ENCODE measurements at places on chromosomes 2 and 18.
A peak's percentile ranks its signal among the peaks of the same experiment; 100 is the strongest.

GRCh38 chr18:58937887-58938267 lies 73.2 kb downstream of the ZNF532 start:
- no peak for DNase-seq

GRCh38 chr2:18795906-18796305 lies 206.5 kb upstream of the NT5C1B start:
- no peak for DNase-seq

- no peak for DNase-seq
Observed at GRCh38 chr18:36811955-36812354, 16.8 kb downstream of the TPGS2 start.

- no peak for DNase-seq
Observed at GRCh38 chr2:188381614-188382013, 89.9 kb downstream of the GULP1 start.

- no peak for DNase-seq
Observed at GRCh38 chr2:131039908-131040660, 53.2 kb downstream of the FAM168B start.

GRCh38 chr2:127559454-127559853 lies 24.0 kb downstream of the MYO7B start:
- no peak for DNase-seq

GRCh38 chr2:10835052-10835970 lies 22.7 kb upstream of the PDIA6 start:
- DNase-seq = peak; percentile 29

DNA sequence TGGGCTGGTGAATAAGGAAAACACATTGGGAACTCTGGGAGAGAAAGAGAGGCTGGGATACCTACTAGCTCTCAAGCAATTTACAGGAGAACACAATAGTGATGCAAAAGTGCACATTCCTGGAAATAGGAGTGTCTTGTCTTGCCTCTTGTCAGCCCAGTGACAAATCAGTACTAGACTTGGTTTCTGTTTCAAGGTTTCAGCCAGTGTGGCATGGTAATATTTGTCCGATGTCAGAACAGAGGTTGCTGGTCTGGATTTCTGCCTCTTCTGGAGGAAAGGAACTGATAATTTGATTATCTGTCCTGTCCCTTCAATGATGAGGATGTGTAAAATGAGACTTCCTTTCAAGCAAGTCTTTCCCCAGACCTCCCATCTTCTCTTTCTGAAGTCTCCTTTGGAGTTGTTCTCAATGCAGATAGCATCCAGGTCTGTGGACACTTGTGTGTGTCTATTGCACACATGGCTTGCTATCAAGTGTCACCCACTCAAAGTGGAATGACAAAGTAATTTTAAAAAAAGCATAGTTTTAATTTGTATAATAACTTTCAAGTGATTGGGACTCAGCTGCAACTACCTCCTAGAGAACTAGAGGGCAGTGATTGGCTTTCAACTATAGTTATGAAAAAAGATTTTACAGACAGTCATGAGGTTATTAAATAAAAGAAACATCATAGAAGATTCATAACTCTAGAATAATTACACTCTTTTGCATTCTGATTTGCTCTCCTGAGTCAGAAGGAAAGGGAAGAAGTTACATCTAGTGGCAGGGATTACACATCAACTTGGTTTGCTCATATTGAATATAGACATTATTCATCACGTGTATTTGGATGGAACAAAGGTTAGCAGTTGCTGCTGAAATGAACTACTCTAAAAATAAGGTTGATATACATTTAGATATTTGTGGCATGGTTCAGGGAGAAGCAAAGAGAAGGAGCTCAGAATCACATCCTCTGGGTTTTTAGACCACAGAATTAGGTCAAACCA lies 4.5 kb downstream of the GPR39 start:
- DNase-seq = no peak

DNA sequence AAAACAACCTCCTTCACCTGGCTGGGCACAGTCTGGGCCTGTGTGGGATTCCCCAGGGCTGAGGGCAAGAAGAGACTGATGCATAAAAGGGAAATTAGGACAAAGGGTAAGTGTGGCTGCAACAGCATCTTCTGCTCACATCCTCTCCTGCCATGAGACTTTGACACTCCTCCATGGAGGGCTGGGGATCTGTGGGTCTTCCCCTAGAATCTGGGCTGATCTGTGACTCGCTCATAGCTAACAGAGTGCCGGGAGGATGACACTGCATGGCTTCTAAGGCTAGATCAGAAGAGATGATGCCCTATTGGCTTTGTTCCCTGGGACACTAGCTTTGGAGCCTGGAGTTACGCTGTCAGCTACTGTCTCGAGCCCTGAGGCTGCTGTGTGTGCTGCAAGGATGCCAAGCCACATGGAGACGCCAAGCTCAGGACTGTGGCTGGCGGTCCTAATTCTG lies 24.3 kb downstream of the MOCOS start:
- no peak for DNase-seq

DNA sequence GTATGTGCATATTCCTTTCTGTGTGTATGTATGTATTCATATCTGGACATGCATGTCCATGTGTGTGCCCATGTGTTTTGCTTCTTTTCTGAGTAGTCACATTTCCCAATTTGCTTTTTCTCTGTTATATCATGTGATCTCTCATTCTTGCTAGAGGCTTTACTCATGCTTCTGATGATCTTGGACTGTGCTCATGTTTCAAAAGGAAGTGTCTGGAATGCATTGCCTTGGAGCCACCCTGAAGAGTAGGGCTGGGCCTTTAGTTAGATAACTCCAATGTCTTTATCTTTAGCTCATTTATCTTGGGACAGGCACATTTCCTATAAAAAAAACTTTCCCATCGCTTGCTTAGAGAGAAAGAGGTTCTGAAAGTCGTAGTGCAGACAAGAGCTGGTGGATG lies 859.2 kb downstream of the CNTNAP5 start:
- DNase-seq = no peak

GRCh38 chr2:150981826-150982225 lies 279.8 kb downstream of the RBM43 start:
- DNase-seq = no peak

DNA sequence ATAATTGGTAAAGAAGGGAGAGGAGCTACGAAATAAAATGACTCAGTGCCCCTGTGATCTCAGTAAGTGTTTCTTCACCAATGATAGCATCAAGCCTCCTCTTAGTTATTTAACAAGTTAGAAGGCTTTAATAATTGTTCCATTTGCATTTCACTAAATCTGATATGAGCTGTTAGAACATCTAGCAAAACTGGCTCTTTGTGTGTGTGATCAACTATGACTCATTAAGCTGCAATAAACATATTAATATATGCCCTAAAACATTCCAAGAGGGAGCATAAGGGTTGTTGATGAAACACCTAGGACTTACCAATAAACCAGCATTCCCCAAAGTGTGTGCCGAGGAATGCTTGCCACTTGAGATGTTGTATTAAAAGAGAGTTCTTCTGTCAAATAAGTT lies 115.2 kb downstream of the OSBPL6 start:
- DNase-seq = no peak

GRCh38 chr2:105625632-105626031 lies 119.1 kb upstream of the NCK2 start:
- DNase-seq = no peak

DNA sequence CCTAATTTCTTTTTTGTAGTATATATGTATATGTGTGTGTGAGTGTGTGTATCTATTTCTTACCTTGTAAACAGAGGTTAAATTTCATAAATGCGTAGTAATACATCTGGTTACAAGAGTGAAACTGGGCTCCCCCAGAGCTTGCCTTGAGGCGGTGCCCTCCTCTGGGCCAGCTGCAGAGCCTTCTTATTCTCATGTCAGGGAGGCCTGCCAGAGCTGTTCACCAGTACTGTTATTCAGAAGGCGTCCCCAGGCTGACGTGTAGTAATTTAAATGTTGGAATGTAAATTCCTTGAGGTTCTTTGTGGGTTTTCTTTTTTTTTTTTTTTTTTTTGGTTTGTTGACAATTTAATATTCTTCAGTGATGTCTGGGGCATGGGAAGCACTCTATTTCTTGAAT lies 11.2 kb downstream of the COPS8 start:
- no peak for DNase-seq

DNA sequence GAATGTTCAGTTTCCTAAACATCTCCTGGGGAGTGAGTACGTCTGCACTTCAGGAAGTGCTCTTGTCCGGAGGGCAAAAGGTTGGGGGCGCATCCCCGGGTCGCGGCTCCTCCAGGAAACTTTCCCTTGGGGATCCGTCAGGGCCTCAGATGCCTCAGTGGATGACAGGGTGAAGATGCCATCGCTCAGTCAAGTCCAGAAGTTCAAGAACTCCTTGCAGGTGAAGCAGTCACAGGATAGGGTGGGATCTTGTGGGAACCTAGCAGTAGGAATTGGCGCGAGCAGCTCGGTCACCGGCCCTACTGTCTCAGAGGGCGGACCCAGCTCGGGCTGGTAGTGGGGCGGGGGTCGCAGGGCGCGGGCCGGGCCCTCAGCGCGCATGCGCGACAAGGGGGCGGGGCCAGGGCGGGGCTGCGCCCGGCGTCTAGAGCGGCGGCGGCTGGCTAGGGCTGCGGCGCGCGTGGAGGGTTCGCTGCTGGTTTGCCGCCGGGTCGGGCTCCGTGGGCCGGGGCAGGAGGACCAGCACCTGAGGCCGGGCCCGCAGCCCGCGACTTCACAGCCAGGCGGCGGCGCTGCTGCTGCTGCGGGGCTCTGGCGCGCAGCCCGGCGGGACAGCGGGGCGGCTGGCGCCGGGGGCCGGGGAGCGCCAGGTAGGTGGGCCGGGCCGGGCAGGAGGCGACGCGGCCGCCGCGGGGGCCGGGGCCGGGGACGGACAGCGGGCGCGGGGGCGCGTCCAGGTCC lies at the start of gene INPP4A:
TSS of gene INPP4A (plus strand) at position 423 of the 741 bp plus-strand sequence. CDS start 75,191 bp downstream, outside the sequence.
- DNase-seq = peak; percentile 75

- no peak for DNase-seq
Observed at GRCh38 chr18:73674125-73674865, 473.3 kb downstream of the FBXO15 start.

- no peak for DNase-seq
Observed at GRCh38 chr18:57390044-57390443, 37.7 kb downstream of the ST8SIA3 start.
